Peyer's patch (tissue), 4 donors: ENCODE measurements at places on chromosomes 4 and X.
A peak's percentile ranks its signal among the peaks of the same experiment; 100 is the strongest.

DNA sequence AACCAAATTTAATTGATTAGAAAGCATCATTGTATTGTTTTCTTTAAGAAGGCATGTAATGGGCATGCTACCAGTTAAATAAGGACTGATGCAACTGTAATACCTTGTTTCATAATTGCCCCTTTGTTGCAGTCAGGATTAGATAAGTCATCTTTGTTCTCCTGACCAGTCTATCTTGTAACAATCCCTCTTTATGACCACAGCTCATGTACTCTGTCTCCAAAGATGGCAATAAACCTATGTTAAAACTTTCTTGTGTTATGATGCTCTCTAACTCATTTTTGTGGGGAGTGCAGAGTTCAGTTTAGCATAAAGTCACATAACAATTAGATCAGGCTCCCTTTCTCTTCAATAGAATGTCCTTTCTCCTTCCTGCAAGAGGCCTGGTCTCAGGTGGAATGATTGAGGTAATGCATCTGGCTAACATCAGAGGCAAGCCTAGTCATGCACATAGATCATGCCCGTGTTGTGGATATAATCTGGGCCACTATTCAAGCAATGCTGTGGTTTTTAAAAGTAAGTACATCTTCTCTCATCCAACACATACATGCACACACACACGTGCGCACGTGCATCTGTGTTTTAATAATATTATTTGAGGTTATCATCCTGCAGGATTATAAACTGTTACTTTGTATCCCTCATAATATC, 45.6 kb downstream of the TMEM154 start:
- no peak for DNase-seq

- no peak for DNase-seq
Observed at GRCh38 chr4:165096776-165097175, 15.9 kb downstream of the TMEM192 start.

DNA sequence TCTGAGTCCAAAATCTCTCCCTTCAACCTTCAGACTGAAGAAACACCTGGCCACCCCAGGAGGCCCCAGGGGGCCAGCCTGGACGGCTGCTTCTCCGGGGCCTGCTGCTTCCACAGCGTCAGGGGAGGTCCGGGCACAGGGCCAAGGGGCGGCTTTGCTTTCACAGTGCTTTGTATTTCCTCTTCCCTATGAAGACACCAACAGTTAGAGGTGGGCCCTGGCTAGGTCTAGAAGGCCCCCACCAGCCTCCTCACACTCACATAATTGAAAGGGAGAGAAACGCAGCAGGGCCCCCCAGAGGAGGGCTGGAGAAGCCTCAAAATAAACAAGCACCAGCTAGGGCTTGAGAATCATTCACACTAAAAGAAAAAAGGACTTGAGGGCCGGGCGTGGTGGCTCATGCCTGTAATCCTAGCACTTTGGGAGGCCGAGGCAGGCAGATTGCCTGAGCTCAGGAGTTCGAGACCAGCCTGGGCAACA, 17.8 kb downstream of the SCD5 start:
- peak; percentile 76 for DNase-seq

GRCh38 chr4:164888096-164888715, 11.2 kb downstream of the APELA start:
- no peak for DNase-seq

DNA sequence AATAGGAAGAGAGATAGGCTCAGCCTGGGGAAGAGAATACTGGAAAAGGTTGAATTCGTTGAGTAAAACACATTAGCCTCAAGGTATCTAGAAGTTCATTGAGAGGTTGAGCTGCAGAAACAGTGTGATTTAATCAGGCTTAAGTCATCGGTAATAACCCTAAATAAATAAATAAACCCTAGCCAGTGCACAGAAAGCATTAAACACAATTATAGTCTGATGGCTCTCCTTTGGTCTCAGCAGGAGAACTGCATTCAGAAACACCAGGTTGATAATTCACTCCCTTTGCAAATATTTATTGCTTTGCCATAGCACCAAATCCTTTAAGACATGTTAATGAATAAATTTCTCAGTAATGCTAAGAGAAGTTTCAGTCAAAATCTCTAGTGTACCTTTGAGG, 9.6 kb downstream of the DCX start:
- DNase-seq, result no peak

GRCh38 chrX:43666311-43666912, 10.3 kb downstream of the MAOA start:
- DNase-seq, result no peak
